ENCODE measurements at places on chromosomes 2 and 18.
A peak's percentile ranks its signal among the peaks of the same experiment; 100 is the strongest.

GRCh38 chr18:13611601-13612195, 114.7 kb downstream of the FAM210A start:
- no peak for DNase-seq

- no peak for DNase-seq
Observed at GRCh38 chr2:152523091-152523490, 188.1 kb downstream of the FMNL2 start.

GRCh38 chr2:132668189-132668823, 1.7 kb downstream of the LYPD1 start:
- no peak for DNase-seq

GRCh38 chr2:11118761-11119160, 36.5 kb upstream of the SLC66A3 start:
- DNase-seq: no peak

DNA sequence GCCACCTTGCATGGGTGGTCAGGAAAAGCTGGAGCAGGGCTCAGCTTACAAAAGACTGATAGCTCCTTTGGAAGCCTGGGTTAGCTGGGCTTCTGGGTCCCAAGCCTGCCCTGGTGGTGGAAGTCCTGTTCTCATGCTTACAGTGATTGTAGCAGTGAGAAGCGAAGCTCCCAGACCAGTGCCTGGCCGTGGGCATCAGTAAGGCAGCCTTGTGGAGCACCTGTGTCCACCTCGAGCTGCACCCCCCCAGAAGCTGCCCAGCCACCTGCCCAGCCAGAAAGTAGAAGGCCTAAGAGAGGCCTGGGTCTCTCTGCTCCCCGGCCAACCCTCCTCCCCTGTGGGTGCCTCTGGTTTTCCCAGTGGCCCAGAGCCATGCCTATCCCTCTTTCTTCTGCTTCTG, 10.5 kb downstream of the GLI2 start:
- no peak for DNase-seq

DNA sequence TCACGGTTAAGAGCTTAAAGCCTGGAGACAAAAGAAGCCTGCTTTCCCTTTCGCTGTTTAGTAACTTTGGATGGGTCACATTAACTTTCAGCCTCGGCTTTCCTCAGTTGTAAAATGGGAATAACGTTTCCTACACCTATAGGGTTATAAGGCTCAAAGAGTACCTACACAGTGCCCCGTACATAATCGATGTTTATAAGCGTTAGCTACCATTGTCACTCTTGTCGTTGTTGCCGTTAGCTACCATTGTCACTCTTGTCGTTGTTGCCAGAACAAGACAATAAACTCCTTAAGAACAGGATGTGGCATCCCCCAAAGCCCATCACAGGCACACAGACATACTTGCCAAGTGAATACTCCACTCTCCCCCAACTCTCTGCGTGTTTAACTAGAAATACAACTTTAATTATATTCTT, 901 bp upstream of the MFSD6 start:
- DNase-seq: no peak

DNA sequence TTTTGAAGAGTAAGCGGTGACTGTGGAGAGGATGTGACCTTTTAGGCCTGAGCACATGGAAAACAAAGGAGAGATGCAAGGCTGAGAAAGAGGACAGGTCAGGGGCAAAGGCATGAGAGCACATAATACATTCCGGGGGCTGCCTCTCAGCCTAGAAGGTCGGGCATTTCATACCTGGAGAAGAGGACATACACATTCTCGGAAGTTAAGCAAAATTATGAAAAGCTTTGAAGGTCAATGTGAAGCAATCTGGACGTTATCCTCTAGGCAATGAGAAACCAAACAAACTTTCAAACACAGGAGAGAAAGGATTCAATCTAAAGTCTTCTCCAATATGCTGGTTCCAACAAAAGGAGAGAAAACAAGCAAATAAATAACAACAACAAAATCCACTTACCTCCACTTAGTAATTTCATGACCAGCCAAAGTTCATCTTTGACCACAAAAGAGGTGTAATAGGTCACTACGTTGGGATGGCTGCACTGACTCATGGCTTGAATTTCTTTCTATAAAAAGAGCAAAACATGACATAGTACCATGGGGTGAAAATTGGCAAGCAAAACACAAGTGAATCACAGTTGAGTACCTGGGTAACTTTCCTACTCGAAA, 80.4 kb downstream of the STK39 start:
- peak; percentile 83 for DNase-seq

GRCh38 chr2:119126650-119127049, 31.9 kb downstream of the C1QL2 start:
- peak; percentile 43 for DNase-seq

DNA sequence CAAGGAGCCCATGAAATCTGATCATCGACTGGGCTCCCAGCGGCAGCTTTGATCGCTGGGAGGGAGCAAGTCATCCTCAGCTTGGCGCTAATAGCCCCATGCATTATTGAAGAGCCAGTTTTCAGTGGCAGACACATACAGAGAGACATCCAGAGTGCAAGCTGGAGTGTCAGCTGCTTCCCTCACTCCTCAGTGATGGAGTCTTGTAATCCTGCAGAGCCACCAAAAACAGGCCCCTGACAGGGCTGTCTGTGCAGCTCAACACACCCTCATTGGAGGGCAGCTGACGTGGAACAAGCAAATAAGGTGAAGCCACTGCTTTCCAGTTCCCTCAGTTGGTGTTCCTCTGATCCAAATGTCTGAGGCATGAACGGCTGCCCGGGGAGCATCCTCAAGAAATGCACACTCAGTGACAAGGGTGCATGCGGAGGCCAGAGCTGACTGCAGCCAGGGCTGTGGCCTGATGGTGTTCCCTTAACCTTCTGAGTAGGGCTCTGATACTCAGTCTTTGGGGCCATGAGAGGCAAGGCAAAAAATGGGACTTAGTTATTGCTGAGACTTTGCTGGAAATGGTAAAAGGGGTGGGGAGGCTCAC, 97.4 kb downstream of the RHOB start:
- DNase-seq: no peak

DNA sequence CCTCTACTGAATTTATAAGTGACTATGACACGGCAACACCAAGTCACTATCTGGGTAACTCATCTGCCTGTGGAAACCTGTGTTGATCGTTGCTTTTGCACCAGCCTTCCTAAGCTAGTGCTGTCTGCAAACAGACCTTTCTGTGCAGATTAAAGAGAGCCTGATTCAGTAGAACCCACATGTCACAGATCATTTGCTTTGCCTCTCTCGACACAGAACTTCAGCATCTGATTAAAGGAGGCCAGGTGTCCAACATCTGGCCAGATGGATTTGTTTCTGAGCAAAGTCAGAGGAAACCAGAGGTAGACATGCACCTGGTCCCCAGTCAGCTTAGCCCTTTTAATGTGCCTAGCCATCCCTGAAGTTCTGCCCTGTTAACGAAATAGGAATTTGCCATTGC, 15.0 kb upstream of the TTR start:
- no peak for DNase-seq

DNA sequence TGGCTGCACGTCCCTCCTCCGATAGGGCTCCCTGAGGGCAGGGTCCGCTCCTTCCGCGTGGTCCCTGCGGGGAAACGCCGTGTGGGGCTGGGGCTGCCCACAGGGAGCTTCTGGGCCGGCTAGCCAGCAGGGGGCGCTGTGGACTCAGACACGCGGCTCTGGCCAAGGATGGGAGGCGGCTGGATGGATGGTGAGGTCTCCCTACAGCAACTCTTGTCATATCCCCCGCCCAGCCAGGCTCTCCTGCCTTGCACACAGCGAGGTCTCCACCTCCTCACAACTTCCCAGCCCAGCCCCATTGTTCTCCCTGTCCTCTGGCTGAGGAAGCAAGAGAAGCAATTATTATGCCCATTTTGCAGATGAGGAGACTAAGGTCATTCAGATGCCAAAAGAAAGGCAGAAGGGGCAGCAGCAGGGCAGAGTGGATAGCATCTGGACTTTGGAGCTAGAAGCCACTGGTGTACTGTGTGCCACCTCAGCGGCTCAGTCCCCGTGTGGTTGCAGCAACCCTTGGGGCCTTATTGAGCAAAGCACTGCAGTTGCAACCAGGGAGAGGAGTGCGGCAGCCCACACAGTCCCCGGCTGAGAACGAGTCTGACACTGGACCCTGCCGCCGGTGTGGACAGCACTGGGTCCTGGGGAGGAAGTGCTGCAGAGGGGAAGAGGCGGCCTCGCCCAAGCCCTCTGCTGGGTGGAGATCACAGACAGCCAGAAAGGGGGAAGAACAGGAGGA, 99.0 kb downstream of the ZFP36L2 start:
- peak; percentile 33 for DNase-seq

DNA sequence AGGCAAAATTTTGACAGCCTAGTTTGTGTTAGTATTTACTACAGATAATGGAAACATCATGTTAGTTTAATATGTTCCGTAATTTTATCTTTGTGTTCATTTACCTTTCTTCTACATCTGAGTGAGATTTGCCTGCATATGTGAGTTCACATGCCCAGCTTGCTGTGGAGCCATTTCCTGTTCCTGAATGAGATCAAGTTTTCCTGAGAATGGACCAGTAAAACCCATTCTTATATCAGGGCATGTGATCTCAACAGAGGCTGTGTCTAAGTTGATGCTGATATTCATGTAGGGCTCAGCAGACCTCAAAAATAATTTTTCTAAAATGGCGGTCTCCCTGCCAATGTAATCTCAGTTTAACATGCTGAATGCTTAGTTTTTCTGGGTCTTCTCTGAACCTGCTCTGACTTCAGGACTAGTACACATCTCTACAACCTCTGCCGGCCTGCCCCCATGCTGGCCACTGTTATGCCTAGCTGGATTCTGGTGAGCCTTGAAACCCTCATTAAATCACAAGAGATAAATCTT, 1.0 kb downstream of the IL1A start:
- no peak for DNase-seq
